ENCODE measurements at places on chromosomes 1 and 21.
A peak's percentile ranks its signal among the peaks of the same experiment; 100 is the strongest.

GRCh38 chr1:204802401-204803175 lies 68.1 kb upstream of the NFASC start:
- no peak for DNase-seq

DNA sequence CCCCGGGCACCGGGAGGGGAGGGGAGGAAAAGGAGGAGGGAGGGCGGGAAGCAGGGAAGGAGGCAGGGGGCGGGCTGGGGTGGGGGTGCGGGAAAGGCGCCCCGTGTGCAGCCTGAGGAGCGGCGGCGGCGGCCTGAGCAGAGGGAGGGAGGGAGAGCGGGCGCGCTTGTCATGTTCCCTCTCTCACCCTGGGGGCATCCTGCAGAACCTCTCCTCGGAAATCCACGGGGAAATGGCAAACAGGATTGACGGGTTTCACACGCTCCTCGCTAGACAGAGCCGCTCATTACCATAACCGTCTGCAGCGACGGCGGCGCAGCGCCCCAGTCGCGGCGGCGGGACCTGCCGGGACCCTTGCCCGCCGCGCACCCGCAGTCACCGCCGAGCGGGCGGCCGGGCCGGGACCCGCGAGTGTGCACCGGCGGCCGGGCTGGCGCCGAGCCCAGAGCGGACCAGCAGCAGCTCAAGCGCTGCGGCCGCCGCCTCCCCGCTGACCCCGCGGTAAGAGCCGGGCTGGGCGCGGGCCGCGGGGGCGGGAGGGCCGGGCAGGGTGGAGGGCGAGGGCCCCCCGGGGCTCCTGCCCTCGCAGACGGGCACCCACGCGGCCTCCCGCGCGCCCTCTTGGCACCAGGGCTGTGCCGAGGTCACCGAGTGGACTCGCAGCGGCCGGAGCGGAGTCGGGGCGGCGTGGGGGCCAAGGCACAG lies at the start of gene SERTAD4:
SERTAD4 (plus strand) TSS at position 286 of the 705 bp plus-strand sequence. CDS start 5,165 bp downstream, outside the sequence.
- DNase-seq = peak; percentile 67

- no peak for DNase-seq
These were observed 1079.1 kb downstream of the ADGRL2 start for GRCh38 chr1:82879701-82880305.

DNA sequence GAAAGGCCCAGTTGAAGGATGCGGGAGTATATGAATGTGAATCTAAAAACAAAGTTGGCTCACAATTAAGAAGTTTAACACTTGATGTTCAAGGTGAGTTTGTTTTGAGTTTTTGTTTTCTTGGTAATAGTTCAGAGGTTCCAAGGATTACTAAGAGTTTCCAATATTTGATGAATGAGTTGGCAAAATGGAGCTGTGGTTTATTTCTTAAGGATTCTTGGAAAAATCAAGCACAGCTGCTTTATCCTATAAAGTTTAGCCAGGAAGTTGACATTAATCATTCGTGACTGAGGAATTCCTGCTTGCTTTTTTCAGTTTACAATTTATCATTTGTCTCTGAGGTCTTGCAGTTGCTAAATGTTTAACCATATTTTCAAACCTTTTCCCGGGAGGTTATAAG lies 15.1 kb downstream of the VCAM1 start:
- DNase-seq = no peak

GRCh38 chr1:18583326-18583941 lies 47.2 kb upstream of the PAX7 start:
- DNase-seq = no peak

Data from neural progenitor cell (in vitro differentiated cells).